ENCODE measurements at places on chromosomes 5 and 9. TPM values are rescaled to one million over a fixed set of nuclear protein-coding genes. Genes with fewer than 3 reads are reported as not detected.

ACOT12 gene
- not detected for total RNA-seq

DNA sequence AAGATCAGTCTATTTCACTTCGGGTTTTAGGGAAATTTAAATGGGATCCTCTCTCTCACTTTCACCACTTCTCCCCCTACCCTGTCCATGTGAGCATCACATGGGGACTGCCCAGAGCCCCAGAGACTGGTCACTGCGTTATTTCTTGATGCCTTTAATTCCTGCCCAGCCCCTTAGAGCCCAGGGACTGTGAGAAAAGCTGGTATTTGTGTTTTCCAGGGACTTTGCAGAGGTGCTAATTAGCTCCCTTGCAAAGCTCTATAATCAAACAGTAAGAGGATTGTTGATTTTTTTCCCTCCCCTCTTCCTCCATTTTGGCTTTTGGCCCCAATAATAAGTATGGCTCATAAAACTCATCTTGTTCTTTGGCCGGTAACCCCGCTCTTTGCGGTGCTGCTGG lies 35.6 kb downstream of the NTRK2 start:
- no peak for DNase-seq

DNA sequence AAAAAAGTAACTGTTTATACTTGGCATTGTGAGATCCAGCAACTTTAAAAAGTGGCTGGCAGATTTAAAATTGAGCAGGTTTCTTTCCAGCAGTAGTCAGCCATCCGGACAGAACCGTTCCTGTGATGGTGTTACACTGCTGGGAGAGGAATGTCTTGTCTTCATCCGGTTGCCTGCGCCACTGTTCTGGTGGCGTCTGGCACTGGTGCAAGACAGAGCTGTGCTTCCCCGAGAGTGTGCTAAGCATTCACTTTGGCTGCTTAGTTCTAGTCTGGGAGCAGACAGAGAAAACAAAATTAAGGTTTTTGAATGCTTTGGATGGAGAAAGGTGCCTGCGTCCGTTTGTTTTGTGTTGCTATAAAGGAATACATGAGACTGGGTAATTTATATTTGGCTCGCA lies 35.5 kb upstream of the CREBRF start:
- DNase-seq = no peak

PAPPA gene
- 0.44 TPM for total RNA-seq

UIMC1 gene
- total RNA-seq = 61.5 TPM

LVRN gene
- total RNA-seq = under 0.01 TPM

SPATA31E1 gene
- total RNA-seq = not detected

- DNase-seq = no peak
These were observed 43.4 kb upstream of the BICD2 start for GRCh38 chr9:92807757-92808725.

- DNase-seq = no peak
These were observed 9.3 kb downstream of the JAK2 start for GRCh38 chr9:4994166-4994890.

DNA sequence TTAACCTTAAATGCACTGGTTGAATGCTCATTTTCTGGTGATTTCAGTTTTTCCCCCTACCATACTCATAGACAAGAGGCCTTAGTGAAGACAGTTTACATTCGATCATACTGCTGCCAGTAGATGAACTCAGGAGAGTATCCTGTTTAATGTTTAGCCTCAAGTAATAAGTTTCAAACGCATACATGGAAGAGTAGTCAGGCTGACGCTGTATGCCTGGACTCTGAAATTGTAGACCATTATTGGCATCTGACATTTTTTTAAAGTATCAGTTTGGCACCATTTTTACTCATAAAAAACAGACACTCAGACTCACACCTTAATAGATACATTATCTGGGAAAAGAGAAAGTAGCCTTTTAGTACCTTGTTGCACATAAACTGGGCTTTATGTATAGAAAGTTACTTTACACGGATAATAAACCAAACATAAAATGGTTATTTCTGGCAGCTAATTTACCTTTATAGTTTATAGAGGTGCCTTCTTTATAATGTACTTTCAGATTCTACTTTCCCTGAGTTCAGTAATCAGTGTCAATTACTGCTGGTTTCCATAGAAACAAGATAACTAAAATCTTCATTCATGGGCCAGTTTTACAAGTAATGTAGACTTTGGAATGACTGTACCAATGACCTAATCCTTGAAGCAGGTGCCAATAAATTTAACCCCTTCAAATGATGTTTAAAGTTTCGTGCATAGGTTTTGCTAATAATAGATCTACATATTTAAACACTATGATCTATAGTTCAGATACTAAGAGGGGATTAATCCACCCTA lies 183.8 kb upstream of the ITGA1 start:
- no peak for DNase-seq

GRCh38 chr5:27706832-27707231 lies 668.4 kb upstream of the CDH9 start:
- DNase-seq = no peak

IFNA4 gene
- not detected for total RNA-seq

- no peak for DNase-seq
These were observed 451 bp downstream of the LPAR1 start for GRCh38 chr9:111037708-111038330.

- peak; percentile 78 for DNase-seq
These were observed at the start of gene C5orf52 for GRCh38 chr5:157670662-157671591. Gene C5orf52 (plus strand): TSS chr5:157671533. CDS start chr5:157671615, 82 bp downstream.

GRCh38 chr9:92342825-92343488 lies 17.2 kb downstream of the CENPP start:
- peak; percentile 3 for DNase-seq

POU5F2 gene
- total RNA-seq = 0.22 TPM

DNA sequence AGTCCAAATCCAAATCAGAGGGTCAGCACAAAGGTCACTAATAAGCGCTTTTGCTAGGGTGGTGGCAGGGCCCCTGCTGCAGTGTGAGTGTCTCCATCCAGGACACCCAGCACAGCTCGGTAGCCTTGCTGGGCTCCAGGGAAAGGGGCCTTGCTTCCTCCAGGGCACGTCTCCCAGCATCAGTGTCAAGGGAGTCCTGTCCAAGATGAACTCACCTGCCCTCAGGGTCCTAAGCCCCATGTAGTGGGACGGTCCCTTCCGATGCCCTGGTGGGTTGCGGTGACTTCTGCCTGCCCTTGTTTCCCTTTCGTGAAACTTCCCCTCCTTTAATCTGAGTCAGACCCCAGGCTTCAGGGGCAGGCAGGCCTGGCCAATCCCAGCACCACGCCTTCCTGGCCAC lies 101.7 kb downstream of the ZNF354C start:
- DNase-seq = no peak

PCDHA8 gene
- under 0.01 TPM for total RNA-seq

FST gene
- 7.6 TPM for total RNA-seq

BARHL1 gene
- total RNA-seq = not detected

DNA sequence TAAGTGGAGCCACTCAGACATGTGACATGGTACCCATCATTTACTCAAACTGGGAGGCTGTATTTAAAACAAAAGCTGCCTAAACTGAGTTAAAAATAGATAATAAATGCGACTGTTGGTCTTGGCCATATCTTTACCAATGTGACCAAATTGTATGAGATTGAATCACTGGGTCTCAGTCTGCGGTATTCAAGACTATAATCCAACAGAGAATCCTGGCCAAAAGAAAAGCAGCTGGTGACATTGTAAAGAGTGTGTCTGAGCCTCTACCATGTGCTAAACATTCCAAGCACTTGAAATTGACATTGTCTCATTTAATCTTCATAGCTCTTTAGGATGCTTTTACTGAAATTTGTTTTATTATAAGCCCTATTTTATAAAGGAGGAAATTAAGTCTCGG lies 282.6 kb downstream of the ZNF608 start:
- no peak for DNase-seq

GRCh38 chr5:139378101-139378825 lies 4.8 kb downstream of the SLC23A1 start:
- no peak for DNase-seq

GRCh38 chr5:127744241-127744640 lies 41.0 kb downstream of the CCDC192 start:
- no peak for DNase-seq

DNA sequence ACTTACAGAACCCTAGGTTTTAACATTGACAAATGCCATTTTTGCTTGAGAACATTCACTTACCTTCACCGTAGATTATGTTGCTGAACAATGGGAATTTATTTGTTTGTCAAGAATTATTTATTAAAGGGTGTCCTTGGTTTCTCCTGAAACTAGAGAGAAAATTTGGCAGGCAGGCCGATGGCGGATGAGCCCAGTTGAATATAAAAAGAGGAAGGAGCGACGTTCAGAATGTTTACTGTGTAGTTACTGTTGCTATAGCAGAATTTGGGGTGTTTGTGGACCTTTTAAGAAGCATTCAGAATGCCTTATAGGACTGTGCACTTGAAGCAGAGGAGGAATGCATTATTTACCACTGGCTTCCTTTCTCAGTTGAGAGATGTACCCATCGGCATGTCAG lies 268.2 kb downstream of the CDH10 start:
- DNase-seq = no peak

DNA sequence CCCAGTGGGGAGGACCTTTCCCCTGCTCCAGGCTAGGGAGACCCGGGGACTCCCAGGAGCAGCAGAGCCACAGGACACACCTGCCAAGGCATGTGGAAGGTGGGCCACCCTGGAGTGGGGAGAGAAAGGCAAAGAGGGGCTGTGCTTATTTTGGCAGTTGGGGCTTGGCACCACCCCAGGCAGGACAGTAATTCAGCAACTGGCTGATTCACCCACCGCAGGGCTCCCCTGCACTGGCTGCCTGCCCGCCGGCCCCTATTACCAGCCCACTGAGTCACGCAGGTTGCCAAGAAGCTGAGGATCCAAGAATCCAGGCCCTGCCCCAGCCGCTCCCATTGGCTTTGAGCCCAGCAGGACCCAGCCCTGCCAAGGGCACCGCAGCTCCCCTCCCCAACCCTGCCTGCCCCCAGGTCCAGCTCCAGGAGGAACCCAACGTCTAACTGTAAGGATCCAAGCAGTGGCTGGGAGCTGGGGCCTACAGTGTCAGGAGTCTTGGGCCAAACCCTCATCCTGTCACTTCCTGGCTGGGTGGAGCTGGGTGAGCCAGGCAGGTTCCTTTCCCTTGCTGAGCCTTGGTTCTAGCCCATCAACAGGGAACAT lies 14.2 kb upstream of the RALGDS start:
- peak; percentile 83 for DNase-seq

DNA sequence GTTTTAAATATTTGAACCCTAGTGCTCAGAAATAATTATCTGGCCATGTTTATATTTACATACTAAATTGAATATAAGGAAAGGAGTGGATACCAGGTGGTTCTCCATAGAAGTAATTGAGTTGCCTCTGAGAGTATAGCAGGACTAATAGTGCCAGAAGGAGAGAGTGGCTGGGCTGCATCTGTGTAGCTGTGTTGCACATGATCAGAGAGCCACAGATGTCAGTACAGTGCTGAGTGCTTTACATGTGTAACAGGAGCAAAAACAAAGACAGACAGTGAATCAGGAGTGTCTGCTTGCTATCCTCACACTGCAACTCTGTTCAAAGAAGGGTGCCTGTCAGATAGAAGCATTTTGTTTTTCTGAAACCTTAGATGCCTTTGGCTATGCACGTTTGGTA lies 353.9 kb upstream of the PAPPA start:
- no peak for DNase-seq

TGFBI gene
- 3.8 TPM for total RNA-seq

GRCh38 chr5:164578911-164579310 lies 1073.5 kb downstream of the MAT2B start:
- no peak for DNase-seq

DNA sequence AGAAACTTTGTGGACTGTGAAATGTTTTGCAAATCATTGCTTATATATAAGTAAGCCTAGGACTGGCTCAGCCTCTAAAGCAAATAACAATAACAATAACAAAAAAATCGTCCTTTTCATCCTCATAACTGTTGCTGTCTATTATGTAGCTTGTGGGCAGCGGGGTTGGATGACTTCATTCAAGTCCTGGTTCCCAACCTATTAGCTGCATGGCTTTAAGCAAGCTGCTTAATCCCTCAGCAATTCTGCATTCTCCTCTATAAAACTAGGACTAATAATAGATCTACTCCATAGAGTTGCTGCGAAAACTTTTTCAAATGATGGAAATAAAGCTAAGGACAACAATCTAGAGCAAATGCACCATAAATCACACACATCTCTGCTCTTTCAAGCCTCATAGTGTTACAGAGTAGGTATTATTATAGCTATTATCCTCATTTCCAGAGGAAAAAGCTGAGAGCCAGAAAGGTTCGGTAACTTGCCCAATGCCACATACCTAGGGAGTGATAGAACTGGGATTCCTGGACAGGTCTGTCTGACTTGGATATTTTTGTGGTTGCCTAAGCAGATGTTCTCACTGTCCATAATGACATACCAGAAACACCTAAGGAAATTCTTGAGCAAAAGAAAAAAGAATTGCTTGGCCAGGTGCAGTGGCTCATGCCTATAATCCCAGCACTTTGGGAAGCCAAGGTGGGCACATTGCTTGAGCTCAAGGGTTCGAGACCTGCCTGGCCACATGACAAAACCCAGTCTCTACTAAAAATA lies 98.8 kb upstream of the ADRA1B start:
- DNase-seq = no peak

RNF183 gene
- total RNA-seq = not detected

GRCh38 chr9:130414081-130414731 lies 30.6 kb upstream of the ASS1 start:
- DNase-seq = no peak

DNA sequence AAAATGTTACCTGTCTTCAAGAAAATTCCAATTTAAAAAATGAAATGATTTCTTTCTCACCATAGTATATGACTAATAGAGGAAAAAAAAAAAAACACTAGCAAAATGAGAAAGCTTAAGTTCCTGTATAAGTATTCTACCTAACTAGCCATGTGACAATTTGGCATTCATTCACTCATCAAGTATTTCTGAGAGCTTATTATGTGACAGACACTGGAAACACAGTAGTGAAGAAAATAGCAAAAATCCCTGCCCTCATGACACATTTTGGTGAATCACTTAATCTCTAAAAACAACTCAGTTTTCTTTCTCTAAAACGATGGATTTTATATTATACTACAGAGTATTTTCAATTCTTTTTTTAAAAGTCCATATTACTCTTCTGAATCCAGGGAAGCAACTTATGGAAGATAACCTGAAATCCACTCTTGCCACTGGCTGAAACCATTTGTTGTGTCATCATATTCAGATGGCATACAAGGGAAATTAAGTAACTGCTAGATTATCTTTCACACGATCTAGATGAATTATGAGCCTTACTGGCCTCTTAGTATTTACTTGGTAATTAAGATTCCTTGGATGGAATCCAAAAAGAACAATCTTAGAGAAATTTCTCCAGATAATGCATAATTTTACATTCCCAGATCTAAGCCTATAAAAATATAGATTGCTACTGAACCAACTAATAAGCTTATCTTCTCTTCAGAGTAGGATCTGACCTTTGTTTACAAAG lies 5.5 kb downstream of the PTBP3 start:
- DNase-seq = peak; percentile 44
